Body of pancreas (tissue), 4 donors: ENCODE measurements at places on chromosomes 3 and 15. TPM values are rescaled to one million over a fixed set of nuclear protein-coding genes. Genes with fewer than 3 reads are reported as not detected.

Gene FBXO40
- not detected for total RNA-seq

Gene ISY1
- total RNA-seq: 12.5 TPM

Gene FETUB
- not detected for total RNA-seq

Gene PRKCI
- total RNA-seq: 13.5 TPM

DNA sequence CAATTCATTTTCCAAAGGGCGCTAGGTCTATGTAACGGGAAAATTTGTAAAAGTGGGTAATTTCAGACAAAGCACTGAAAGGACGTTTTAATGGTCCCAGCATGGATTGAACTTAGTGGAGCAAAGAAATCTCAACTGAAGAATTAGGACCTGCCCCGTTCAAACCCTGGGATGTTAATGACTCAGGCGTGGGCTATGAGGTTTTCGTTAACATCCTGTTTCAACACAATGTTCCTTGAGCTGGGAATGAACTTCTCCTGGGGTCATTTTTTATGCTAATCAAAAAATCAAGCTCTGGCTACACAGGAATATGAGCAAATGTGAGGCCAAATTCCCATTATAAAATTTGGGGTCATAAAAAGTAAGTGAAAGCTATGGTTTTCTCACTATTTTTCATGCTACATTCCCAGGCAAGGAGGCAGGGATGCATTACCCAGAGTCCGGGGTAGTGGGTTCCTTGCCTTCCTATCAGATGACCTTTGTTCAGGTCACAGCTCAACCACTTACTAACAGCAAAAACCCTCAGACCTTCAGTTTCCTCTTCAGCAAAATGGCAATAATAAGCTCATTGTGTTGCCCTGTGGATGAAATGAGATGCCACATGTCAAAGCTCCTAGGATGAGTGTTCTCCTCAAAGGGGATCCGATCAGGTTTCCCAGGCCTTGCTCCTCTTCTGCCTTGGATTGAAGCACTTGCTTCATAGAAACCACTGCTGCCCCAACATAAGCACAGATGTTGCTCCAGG is 271.4 kb downstream of the ARRDC4 start:
- DNase-seq: no peak

GRCh38 chr15:34365091-34365825 is 1.7 kb downstream of the LPCAT4 start:
- DNase-seq: no peak

GRCh38 chr15:61032600-61033286 is 196.4 kb downstream of the RORA start:
- DNase-seq: peak; percentile 13

DNA sequence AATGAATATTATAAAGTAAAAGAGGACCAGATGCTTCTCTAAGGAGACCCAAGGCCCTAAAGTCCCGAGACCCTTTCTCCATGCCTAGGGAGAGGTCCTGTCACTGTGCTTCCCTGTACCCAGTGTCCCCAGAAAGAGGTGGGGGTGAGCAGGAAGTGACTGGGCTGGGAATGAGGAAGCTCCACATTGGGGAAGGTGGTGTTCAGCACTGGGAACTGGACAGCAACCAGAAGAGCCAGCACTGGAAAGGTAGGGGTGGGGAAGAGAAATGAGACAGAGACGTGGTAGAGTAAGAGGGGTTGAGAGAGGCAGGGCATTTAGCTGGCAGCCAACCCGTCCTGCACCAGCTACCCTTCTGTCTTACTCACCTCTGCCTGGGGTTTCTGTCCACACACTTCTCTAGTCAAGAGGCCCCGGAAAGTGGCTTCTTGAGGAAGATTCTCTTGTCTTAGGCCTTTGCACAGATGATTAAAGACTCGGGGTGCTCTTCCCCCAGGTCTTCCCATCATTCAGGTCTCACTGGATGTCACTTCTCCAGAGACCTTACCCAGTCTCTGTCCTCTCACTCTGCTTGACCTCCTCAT is 12.2 kb downstream of the RRP9 start:
- DNase-seq: no peak

DNA sequence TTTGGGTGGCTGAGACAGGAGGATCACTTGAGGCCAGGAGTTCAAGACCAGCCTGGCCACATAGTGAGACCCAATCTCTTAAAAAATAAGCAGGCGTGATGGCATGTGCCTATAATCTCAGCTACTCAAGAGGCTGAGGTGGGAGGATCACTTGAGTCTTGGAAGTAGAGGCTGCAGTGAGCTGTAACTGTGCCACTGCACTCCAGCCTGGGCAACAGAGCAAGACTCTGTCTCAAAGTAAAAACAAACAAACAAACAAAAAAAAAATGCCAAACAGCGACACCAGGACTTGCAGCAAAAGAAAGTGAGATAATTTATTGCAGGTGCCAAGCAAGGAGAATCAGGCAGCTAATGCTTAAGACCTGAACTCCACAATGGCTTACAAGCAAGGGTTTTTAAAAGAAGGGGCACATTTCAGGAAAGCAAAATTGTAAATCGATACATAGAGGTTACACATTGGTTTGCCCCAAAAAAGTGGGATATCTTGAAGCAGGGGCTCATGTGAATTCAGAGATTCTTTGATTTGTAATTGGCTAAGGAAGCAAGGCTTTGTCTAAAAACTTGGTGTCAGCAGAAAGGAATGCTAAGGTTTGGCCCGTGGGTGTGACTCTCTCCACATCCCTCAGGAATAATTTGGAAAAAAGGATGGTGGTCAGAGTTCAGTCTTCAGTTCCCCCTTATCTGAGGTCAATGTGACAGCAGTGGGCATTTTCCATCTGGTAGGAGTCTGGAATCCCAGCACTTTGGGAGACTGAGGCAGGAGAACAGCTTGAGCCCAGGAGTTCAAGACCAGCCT is 5.2 kb upstream of the MPI start:
- DNase-seq: no peak

GRCh38 chr3:177810162-177810623 is 612.9 kb upstream of the TBL1XR1 start:
- no peak for DNase-seq

Gene PCLAF
- total RNA-seq: 1.8 TPM

DNA sequence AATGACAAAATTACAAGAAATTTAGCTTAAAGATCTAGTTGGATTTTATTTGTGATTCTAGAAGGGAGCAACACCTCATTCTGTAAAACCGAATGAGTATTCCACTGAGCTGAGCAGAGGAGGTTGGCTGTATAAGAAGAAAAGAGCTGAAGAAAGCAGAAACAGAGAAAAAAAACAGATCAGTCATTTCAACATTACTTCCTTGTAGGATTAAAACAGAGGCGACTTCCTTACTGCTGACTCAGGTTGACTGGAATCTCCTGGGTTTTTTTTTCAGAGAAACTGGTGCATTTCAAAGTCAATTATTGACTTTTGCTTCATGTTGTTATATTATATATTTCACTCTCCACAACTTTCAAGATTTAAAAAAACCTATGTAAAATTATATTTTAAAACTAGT is 368.1 kb upstream of the UBE2E2 start:
- no peak for DNase-seq

DNA sequence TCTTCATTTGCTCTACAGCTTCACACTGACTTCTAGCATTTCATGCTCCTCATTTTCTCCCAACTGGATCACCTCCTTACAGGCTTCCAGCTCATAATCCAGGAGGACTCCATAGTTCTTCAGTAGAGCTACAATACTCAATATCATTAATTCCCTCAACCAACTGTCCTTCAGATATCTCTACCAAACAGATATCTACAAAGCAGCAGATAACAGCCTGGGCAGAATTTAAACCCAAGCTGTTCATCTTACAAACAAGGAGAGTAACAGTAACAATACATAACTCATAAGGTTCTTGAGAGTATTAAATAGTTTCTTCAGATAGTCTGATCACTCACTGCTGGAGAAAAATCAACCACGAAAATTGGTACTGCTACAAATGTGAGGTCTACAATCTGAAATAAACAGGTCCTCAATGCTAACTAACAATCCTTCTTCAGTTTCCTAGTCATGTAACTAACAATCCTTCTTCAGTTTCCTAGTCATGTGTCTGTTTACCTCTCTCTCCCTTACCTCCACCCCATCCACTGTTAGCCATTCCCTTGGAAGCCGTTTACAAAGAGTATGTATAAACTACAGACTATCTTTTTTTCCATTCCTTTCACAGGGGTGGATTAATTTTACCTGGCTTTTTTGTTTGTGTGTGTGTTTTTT is 5.0 kb downstream of the PEAK1 start:
- DNase-seq: no peak

Gene C2CD4A
- total RNA-seq: 2.1 TPM

DNA sequence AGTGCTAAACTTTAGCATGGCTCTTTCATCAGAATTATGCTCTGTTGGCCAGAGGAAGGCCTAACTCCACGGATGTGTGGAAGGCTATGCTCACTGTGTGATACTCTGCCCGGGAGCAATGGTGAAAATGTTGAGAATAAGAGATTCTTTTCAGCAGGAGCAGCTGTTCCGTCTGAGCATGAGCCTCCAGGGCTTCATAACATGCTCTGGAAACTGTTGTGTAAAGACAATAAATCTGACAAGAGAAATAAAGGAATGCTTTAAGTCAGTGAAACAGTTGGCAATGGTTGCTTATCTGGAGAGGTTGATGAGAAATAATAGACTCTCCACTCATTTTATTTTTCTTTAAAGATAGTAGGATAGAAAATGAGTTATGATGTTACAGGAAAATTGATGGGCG is 269.8 kb downstream of the DIPK2A start:
- DNase-seq: no peak

DNA sequence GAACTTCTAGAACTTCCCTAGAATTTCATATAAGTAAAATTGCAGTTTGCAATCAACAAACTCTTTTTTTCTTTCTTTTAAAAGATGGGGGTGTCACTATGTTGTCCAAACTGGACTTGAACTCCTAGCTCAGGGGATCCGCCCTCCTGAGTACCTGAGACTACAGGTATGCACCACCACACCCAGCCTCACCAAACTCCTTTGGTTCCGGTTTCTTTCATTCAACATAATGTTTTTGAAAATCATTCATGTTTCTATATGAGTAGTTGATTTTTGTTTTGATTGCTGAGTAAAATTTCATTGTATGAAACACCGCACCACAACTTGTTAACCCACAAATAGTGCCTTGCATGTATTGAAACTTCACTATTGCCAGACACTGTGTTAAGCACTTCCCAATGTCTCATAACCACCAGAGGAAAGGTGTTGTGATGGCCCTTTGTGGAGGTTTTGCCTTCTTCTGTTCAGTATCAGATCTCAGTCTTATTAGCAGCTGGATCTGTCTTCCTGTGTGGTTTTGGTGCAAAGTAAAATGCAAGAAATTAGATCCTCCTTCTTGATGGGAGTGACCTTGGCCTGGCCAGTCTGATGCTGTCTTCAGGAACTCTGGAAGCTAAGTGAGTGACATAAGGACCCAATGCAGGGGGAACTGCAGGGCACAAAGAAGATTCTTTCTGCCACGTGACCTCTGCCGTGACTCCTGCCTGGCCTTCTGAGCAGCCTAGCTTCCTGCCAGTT is 78.8 kb upstream of the UBE2E1 start:
- no peak for DNase-seq

Gene WDR49
- total RNA-seq: 0.78 TPM

Gene FGF7
- 9.9 TPM for total RNA-seq

- DNase-seq: no peak
These were observed 10.3 kb upstream of the RFTN1 start for GRCh38 chr3:16523778-16524177.

Gene ACOX2
- total RNA-seq: 2.3 TPM

Gene EXOSC7
- 18.2 TPM for total RNA-seq
